ENCODE measurements at places on chromosomes 3 and 15. TPM values are rescaled to one million over a fixed set of nuclear protein-coding genes. Genes with fewer than 3 reads are reported as not detected.

The THRB gene
- 4.6 TPM for total RNA-seq

The SNTN gene
- not detected for total RNA-seq

The ABI3BP gene
- 175 TPM for total RNA-seq

The TM4SF1 gene
- total RNA-seq = 122 TPM

The HCN4 gene
- not detected for total RNA-seq

The C3orf80 gene
- not detected for total RNA-seq

The HTD2 gene
- 7.7 TPM for total RNA-seq

The SLC9A9 gene
- 3.5 TPM for total RNA-seq

The RBPMS2 gene
- 4.8 TPM for total RNA-seq

DNA sequence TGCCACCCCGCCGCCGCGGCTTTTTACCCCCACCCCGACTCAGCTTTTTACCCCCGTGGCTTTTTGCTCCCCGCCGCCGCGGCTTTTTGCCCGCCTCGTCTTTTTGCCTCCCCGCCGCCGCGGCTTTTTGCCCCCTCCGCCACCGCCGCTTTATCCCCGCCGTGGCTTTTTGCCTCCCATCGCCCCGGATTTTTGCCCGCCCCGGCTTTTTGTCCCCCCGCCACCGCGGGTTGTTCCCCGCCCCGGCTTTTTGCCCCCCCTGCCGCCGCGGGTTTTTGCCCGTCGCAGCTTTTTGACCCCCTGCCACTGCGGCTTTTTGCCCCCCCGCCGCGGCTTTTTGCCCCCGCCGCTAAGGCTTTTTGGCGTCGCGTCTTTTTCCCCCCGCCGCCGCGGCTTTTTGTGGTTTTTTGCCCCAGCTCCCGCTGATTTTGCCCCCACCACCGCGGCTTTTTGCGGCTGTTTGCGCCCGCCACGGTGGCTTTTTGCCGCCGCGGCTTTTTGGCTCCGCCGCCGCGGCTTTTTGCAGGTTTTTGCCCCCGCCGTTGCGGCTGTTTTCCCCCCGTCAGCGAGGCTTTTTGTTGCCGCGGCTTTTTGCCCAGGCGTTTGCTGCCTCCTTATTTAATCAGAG lies 597.2 kb downstream of the GOLGA6L6 start:
- H3K36me3 ChIP-seq = no peaks in the 10 kb centered on the region
- no peak overlapping the region for H3K4me3 ChIP-seq
- no peaks in the 10 kb centered on the region for H3K27me3 ChIP-seq
- no peak overlapping the region for H3K27ac ChIP-seq
- no peak for DNase-seq
- no peaks in the 10 kb centered on the region for H3K4me1 ChIP-seq

- H3K4me1 ChIP-seq = no peaks in the 10 kb centered on the region
- no peak for DNase-seq
- no peak overlapping the region for H3K27ac ChIP-seq
Measured at GRCh38 chr3:161510510-161511260, 14.1 kb downstream of the OTOL1 start.

DNA sequence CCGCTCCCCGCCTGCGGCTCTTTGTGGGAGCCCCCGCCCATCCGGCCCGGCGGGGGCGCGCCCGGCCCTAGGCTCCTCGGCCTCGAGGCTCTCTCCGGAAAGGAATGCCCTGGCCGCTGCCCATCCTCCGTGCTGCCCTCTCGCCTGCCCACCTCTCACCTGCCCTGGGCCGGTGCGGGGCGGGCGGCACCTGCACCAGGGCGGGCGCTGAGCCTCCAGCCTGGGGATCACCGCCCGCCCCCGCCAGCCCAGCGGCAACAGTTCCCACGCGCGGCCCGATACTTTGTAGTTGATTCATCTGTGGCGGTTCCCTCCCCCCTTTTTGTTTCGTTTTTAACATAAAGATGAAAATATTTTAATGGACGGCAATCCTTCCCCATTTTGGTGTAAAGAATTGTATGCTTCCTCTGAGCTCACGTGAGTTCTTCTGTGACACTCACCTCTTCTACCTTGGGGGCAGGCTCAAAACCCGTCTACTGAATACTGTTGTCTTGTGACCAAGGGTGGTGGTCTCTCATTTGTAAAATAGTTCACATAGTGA lies 1.9 kb downstream of the KLF13 start:
- no peaks in the 10 kb centered on the region for H3K27me3 ChIP-seq
- no peak for DNase-seq
- peaks cover 38% of the 10 kb centered on the region for H3K4me1 ChIP-seq
- no peaks in the 10 kb centered on the region for H3K36me3 ChIP-seq
- H3K4me3 ChIP-seq = peak overlapping the region; percentile 85

DNA sequence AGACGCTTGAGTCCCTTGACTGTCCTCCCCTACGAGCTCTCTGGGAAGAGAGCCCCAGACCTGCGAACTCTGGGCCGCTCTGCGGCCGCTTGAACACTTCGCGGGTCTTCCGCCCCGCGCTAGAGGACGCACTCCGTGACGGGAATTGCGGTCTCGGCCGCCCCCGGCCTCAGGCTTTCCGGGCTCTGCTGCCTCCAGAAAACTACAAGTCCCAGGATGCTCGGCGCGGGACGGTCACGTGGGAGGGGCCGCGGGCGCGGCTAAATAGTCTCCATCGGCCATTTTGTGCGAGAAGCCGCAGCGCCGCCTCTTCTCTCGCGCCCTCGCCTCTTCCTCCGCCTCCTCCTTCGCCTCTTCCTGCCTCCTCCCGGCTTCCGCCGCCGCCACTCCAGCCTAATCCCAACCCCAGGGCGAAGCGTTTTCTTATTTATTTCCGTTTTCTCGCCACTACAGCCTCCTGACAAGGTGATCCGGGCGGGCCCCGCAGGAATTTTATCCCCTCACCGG lies at the start of gene EIF1B:
EIF1B (plus strand) TSS at position 290 of the 507 bp plus-strand sequence. CDS start 235 bp downstream, outside the sequence.
- DNase-seq = peak; percentile 99
- H3K4me1 ChIP-seq = peaks cover 19% of the 10 kb centered on the region
- H3K4me3 ChIP-seq = peak within 1 kb of the TSS; percentile 100
- peak within 1 kb of the TSS; percentile 100 for H3K27ac ChIP-seq
- H3K36me3 ChIP-seq = peaks cover 29% of the 10 kb centered on the region

- H3K4me3 ChIP-seq = no peak overlapping the region
- H3K27ac ChIP-seq = no peak overlapping the region
- no peak for DNase-seq
Measured at GRCh38 chr15:38683382-38684242, 119.0 kb upstream of the RASGRP1 start.

DNA sequence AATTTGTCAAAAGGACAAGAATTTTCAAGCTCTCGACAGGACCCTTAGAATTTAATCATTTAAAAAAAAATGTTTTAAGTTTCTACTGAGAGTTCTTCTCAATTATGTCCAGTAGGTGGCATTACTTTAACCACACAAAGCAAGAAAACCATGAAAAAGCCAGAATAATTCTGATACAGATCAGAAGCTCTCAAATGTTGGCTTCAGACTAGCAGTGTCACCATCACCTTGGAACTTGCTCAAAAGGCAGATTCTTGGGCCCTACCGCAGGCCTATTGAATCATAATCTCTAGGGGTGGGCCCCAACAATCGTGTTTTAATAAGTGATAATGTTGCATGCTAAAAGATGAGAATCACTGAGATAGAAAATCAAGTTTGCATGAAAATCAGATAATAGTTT lies 99.5 kb upstream of the KCNMB2 start:
- H3K4me3 ChIP-seq = no peak overlapping the region
- no peak for DNase-seq
- no peak overlapping the region for H3K27ac ChIP-seq
- peaks cover 9% of the 10 kb centered on the region for H3K4me1 ChIP-seq
- H3K36me3 ChIP-seq = no peaks in the 10 kb centered on the region

GRCh38 chr3:55369141-55369847 lies 117.8 kb downstream of the WNT5A start:
- no peak overlapping the region for H3K27ac ChIP-seq
- H3K4me1 ChIP-seq = no peaks in the 10 kb centered on the region
- no peak overlapping the region for H3K4me3 ChIP-seq

DNA sequence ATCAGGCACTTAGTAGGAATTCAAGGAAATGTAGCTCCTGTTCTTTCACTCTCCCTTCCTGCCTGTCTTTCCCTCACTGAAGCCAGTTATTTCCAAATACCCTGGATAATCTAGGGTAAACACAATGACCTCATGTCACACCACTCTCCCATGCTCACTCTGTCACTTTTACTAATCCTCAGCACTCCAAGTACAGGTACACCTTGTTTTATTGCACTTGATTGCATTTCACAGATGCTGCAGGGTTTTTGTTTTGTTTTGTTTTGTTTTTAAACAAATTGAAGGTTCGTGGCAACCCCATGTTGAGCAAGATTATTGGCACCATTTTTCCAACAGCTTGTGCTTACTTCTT lies 40.8 kb downstream of the PPM1L start:
- no peaks in the 10 kb centered on the region for H3K36me3 ChIP-seq
- H3K4me1 ChIP-seq = peaks cover 6% of the 10 kb centered on the region
- no peak overlapping the region for H3K4me3 ChIP-seq
- H3K27me3 ChIP-seq = peaks cover 14% of the 10 kb centered on the region
- no peak overlapping the region for H3K27ac ChIP-seq

- H3K4me3 ChIP-seq = no peak overlapping the region
- H3K4me1 ChIP-seq = no peaks in the 10 kb centered on the region
- H3K36me3 ChIP-seq = no peaks in the 10 kb centered on the region
- no peak for DNase-seq
Measured at GRCh38 chr3:182632077-182632393, 161.3 kb upstream of the ATP11B start.

GRCh38 chr3:106232956-106233355 lies 364.1 kb upstream of the CBLB start:
- H3K4me3 ChIP-seq = no peak overlapping the region
- no peak for DNase-seq
- H3K27me3 ChIP-seq = no peaks in the 10 kb centered on the region
- H3K4me1 ChIP-seq = peaks cover 6% of the 10 kb centered on the region
- no peaks in the 10 kb centered on the region for H3K36me3 ChIP-seq

DNA sequence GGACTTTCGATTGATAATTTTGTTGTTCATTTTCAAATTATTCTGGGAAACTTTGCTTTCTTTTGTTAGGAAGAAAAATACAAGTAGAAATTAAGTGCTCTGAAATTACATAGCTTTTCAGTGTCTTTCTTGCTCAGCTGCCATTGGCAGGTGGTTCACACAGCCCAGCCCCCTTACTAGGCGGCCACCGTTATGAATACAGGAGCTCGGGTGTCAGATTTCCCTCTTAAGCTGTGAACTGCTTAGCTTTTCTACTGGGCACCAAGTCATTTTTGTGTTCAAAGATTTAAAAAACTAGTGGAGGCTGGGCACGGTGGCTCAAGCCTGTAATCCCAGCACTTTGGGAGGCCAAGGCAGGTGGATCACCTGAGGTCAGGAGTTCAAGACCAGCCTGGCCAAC lies 55.2 kb downstream of the HMG20A start:
- H3K4me1 ChIP-seq = peaks cover 10% of the 10 kb centered on the region
- peaks cover 51% of the 10 kb centered on the region for H3K36me3 ChIP-seq
- no peak for DNase-seq

DNA sequence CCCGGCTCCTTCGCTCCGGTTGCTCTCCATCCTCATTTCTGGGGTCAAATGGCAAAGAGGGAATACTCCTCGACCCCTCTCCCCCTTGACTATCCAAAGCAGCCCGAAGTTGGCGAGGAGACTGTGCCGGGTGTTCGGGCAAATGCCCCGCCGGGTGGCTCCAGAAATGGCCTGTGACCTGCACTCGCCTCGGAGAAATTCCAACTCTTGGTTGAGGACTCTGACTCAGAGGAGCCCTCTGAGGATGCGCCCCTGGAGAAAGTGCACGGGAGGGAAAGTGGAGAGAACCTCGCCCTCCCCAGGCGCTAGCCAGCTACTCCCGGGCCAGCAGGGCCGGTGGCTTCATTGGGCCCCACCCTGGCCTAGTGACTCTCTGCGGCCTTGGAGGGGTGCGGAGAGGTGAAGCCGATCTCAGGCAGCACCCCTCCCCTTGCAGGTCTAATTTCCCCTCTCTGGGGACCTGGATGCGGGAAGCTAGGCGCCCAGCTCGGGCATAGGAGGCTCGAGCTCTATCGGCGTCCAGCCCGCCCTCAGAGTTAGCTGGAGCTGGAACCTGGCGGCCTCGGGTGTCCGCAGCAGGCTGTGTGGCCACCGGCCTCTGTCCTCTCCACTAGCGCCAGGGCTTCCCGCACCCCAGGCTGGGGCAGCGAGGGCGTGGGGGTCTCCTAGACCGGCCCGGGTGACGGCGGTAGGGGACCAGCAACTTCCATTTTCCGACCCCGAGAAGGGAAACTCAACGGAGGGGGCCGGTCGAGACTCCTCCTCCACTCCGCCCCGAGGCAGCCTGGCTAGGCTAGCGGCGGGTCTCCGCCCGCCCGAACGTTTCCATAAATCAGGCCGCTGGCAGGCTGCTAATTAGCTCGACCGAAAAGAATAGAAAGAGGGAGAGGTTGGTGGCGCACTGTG lies 29.4 kb downstream of the NR2F2 start:
- H3K27me3 ChIP-seq = peaks cover 23% of the 10 kb centered on the region
- no peak for DNase-seq
- H3K4me3 ChIP-seq = peak overlapping the region; percentile 69
- H3K36me3 ChIP-seq = peaks cover 11% of the 10 kb centered on the region
- H3K27ac ChIP-seq = peak overlapping the region; percentile 27
- peaks cover 46% of the 10 kb centered on the region for H3K4me1 ChIP-seq

GRCh38 chr15:50815958-50816590 lies 50.6 kb upstream of the SPPL2A start:
- H3K36me3 ChIP-seq = no peaks in the 10 kb centered on the region
- no peaks in the 10 kb centered on the region for H3K4me1 ChIP-seq
- H3K4me3 ChIP-seq = no peak overlapping the region
- H3K27me3 ChIP-seq = peaks cover 19% of the 10 kb centered on the region

GRCh38 chr3:187871848-187872247 lies 126.6 kb upstream of the BCL6 start:
- H3K27me3 ChIP-seq = no peaks in the 10 kb centered on the region
- no peaks in the 10 kb centered on the region for H3K4me1 ChIP-seq

DNA sequence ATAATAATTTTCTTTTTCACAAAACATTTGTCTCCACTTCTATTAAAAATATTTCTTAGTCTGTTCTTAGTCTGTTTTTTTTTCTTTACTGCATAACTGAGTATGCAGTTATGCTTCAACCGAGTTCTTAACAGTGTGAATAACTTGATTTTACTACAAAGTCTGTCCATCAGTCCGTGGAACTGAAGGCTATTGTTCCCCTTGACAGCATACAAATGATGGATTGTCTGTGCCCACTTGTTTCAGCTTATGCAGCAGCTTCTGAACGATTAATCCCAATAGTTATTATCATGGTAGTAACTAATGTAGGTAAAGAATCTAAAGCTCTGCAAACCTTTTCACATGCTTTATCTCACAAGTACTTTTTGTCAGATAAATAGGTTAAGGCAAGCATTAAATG lies 150.7 kb downstream of the SSR3 start:
- H3K27me3 ChIP-seq = peaks cover 43% of the 10 kb centered on the region
- H3K36me3 ChIP-seq = no peaks in the 10 kb centered on the region
- H3K4me1 ChIP-seq = peaks cover 6% of the 10 kb centered on the region
- H3K27ac ChIP-seq = no peak overlapping the region
- DNase-seq = no peak

DNA sequence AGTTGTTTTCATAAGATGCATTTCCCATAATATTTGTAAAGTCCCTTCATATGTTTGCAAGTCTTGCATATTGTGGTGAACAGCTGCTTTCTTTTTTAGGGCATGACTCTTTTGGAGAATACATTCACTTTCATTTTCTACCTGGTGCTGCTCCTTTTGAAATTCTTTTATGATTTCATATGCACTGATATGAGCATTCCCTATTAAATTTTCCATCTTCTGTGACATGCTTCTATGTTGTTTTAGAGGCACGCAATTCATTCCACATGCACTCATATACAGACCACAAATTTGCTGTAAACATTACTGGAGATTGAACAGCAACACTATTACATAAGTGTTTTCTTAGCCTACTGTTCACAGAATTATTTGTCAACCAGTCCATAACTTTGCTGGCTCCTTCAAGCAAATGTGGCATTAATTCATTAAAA lies 92.8 kb upstream of the TNFSF10 start:
- H3K27me3 ChIP-seq = no peaks in the 10 kb centered on the region
- DNase-seq = no peak
- peaks cover 10% of the 10 kb centered on the region for H3K4me1 ChIP-seq
- H3K36me3 ChIP-seq = no peaks in the 10 kb centered on the region
- no peak overlapping the region for H3K4me3 ChIP-seq

- no peaks in the 10 kb centered on the region for H3K4me1 ChIP-seq
- peaks cover 41% of the 10 kb centered on the region for H3K36me3 ChIP-seq
- DNase-seq = no peak
Measured at GRCh38 chr3:97952280-97952679, 20.0 kb downstream of the RIOX2 start.
